Spinal cord (tissue), 10 donors: ENCODE measurements at places on chromosomes 4 and X. TPM values are rescaled to one million over a fixed set of nuclear protein-coding genes. Genes with fewer than 3 reads are reported as not detected.

Gene CXCL5
- total RNA-seq = 0.33 TPM

Gene ERCC6L
- total RNA-seq = 1.7 TPM

Gene CYLC1
- total RNA-seq = 0.10 TPM

Gene ADGRG4
- 0.10 TPM for total RNA-seq

Gene FAM9C
- total RNA-seq = not detected

Gene SUPT20HL2
- total RNA-seq = 0.06 TPM

Gene NDST4
- 23.1 TPM for total RNA-seq

Gene STARD8
- 6.8 TPM for total RNA-seq

Gene MAGIX
- 2.0 TPM for total RNA-seq

Gene SLC10A6
- total RNA-seq = 0.66 TPM

Gene DMP1
- 0.39 TPM for total RNA-seq

Gene ZNF141
- total RNA-seq = 54.2 TPM

Gene C4orf50
- total RNA-seq = 1.9 TPM

Gene XAGE1A
- total RNA-seq = not detected

Gene TSPAN7
- total RNA-seq = 177 TPM

Gene TXK
- total RNA-seq = 2.3 TPM

Gene GK
- 14.5 TPM for total RNA-seq

Gene MAGEC1
- total RNA-seq = not detected

Gene NUDT10
- 13.4 TPM for total RNA-seq

Gene NAP1L3
- 160 TPM for total RNA-seq

Gene TSPAN6
- total RNA-seq = 53.7 TPM

Gene OR13H1
- total RNA-seq = not detected

Gene RNF212
- 7.5 TPM for total RNA-seq

Gene SLC6A14
- total RNA-seq = not detected

Gene SPANXB1
- total RNA-seq = not detected

Gene CSTF2
- total RNA-seq = 16.7 TPM

Gene PABPC1L2B
- 0.72 TPM for total RNA-seq
